Activated B cell treated with CpG ODN at 0.5 μM for 24 hours (primary cell): ENCODE measurements at places on chromosomes 2 and 18.

DNA sequence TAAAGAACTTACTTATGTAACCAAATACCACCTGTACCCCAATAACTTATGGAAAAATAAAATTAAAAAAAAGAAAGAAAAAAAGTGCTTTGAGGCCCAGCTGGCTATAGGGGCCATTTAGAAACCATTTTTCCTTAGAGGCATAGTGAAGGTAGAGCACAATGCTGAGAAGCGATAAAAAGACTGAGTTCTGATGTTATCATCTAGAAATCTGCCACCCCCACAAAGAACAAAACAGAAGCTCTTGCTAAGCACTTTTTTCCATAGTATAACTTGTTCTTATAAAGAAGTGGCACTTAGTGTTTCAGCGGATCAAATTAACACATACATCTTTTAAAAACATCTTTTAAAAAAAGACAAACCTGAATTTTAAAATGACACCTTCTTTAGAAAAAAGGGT lies 51.4 kb downstream of the ICOS start:
- no peak for DNase-seq

GRCh38 chr18:35337286-35337685 lies 6.9 kb downstream of the ZNF24 start:
- DNase-seq = no peak

DNA sequence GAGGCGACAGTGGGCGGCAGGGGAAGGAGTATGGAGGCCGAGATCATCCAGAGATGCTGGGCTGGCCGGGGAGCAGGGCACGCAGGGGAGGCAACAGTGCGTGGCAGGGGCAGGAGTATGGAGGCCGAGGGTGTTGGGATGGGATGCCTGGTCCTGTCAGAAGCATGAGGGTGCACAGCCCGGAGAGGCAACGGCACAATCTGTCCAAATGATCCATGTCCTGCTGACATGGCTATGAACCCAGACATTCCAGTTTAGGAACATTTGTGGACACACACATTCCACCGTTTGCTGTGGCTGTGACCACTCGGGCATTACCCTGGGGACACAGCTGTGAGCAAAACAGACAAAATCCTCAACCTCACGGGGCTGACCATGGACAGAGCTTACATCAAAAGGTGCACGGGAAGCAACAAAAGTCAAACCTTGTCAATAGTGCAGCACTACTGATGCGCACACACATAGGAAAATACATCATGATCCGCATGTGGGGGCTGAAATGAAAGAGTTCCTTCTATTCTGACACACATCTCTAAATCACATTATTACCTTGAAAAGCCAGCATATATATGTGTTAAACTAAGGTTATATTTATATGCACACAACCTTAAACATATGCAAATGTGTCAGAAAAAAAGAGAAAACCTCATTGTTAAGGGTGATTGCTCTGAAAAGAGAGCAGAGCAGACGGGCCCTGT lies 144.0 kb upstream of the GPC1 start:
- DNase-seq = no peak

DNA sequence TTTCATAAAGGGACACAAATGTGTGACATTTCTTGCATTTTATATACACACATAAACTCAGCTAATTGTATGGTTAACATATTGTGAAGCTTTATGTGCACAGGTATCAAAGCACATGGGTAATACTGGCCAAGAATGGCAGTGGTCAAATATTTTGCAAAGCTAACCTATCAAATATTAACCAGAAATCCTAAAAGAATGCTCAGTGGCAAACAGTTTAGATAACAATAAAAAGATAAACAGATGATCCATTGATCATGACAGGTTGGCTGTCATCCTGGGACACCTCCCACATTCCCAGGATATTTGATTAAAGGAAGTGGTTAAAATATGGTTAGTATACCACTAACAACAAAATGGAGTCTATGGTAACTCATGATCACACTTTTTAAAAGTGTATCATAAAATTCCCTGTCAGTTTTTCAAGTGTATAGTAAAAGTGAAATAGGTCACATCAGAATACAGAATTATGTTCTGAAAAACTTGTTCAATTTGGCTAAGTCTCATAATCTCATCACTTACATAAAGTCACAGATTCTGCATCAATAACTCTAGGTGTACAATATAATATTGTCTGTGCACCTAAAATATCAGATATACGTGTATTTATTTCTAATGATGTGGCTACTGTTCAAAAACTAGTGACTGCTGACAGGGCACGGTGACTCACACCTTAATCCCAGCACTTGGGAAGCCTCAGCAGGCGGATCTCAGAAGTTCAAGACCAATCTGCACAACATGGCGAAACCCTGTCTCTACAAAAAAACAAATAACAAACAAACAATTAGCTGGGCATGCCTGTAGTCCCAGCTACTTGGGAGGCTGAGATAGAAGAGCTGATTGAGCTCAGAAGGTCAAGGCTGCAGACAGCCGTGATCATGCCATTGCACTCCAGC lies 48.9 kb downstream of the CDH2 start:
- no peak for DNase-seq

DNA sequence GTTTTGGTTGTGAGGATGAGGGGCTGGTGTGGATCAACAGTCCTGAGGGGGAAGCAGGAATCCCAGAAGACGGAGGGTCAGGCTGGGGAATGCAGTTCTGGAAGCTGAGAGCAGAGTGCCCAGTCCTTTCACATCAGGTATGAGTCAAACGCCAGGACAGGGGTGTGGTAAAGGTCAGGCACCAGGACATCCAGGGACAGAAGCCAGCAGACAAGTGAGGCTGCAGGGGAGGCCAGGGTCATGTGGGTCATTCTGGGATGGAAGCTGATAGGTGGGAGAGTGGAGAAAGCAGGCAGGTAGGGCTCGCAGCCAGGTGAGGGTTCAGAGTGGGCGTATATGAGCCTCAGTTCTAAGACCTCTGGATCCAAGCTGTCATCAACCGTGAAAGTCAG lies 12.8 kb upstream of the GNLY start:
- DNase-seq = no peak

DNA sequence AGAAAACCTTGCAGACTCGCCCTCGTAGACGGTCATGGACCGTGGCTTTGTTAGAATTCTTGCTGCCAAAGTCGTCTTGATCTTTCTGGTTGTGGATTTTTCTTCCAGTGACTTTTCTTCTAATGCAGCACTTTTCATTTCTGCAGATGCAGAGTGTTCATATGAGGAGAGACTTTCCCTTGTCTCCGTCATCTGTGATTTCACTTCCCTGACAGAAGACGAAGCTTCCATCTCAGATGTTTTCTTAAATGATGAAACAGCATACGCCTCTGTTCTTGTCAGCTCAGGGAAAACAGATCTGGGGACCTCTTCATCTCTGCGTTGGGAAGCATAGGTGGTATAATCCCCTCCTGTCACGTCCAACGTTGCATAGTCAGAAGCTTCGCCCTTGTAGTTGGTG lies 50.9 kb downstream of the PLEKHA3 start:
- no peak for DNase-seq

- no peak for DNase-seq
These were observed 431.8 kb upstream of the RAB12 start for GRCh38 chr18:8177330-8178016.

GRCh38 chr2:121860758-121861227 lies 105.3 kb downstream of the TSN start:
- no peak for DNase-seq
